ENCODE measurements at places on chromosomes 4 and X.

DNA sequence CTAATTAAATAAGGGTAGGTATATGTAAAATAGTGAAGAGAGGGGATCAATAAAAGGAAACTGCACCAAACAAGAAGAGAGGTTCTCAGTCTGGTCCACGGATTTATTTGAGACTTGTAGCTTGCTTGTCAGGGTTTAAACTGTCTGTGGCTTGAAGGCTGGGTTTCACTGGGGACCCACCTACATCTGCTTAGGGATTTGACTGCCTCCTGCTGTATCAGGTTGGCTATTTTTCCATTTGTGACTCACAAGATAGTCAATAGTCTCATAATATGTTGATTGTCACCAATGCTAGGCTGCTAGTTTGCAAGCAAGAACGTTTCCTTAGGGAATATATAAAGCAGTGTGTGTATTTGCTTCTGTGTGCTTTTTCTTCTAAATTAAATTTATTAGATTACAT is 1950.7 kb upstream of the IGFBP7 start:
- DNase-seq: no peak

- DNase-seq: peak; percentile 15
Observed at GRCh38 chrX:130330706-130331105, 9.0 kb upstream of the SLC25A14 start.

- no peak for DNase-seq
Observed at GRCh38 chrX:49089553-49089952, 9.9 kb upstream of the WDR45 start.

DNA sequence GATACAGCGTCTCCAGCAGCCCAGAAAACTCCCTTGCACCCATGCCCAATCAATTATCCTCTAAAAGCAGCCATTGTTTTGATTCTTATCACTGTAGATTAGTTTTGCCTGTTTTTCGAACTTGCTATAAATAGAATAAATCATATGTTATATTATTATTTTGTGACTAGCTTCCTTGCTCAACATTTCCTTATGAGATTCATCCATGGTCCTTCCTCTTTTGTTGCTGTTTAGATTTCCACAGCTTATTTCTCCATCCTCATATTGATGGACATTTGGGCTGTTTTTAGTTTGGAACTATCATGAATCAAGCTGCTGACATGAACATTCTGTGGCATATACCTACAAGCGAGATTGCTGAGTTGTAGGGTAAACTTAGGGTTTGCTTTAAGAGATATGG is 595.3 kb downstream of the BCOR start:
- no peak for DNase-seq

DNA sequence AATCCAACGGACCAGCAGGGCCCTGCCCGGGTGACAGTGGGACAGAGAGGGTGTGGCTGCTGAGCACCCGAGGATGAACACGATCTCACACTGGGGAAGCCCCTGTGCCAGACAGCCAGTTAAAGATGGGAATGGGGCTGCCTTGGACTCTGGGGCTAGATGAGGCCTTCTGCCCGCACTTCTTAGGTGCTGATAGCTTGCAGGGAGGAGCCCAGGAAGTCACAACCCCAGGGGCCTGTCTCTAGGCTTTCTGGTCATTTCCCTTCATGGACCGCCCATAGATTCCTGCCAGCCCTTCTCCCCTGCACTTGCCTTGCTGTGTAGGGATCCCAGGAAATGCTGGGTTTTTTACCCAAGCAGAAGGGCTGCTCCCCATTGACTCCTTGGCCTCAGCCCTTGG is 6.2 kb downstream of the ZNF275 start:
- no peak for DNase-seq

DNA sequence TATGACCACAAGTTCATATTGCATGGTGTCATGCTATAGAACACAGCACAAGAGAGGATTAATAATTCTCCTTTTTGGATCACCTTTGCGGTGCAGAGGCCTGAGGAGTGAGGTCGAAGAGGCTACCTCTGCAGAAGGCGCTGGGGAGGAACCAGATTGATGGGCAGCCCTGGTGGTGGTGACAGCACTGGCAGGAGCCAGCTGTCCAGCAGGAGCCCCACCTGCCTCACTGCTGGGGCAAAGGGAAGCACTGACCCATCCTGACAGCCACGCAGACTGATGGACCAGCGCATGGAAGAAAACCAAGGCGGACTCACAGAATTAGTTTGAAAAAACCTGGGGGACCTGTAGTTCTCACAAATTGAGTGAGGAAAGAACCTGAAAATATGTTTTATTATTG is 50.9 kb downstream of the COX18 start:
- no peak for DNase-seq

DNA sequence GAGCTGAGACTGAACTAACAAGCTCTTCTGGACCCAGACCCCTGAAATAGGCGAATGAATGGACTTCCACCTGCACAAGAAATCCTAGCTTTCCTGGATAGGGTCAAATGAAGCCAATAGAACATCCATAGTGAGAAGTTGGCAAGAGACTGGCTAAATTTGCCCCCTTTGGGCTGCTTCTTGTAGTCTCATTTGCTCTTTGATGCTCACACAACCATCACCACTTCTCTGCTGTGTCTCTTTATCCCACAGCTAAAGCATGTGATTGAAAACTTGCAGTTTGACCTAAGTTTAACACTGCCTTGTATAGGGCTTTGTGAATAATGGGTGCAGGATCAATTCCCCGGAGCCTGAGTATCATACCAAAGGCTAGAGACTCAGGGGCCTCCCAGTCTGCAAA is 38.2 kb downstream of the NLGN3 start:
- no peak for DNase-seq

GRCh38 chr4:151921386-151921785 is 160.6 kb upstream of the GATB start:
- DNase-seq: no peak

DNA sequence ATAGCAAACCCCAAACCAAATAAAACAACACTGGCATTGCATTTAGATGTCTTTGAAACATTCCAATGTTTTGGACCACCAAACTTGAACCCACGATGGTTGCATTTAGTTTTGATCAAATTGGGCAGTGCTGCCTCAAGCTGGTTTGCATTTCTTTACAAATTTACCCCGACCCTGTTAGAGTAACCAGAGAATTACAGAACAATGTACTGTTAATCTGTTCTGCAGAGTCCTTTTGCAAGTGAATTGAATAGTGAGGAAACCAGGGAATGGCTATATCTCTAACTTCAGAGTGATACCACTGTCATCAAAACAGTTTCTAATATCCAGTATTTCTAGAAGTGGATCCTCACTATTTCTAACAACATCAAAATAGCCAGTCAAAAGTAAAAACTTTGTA is 49.5 kb upstream of the GYPA start:
- no peak for DNase-seq

GRCh38 chr4:73869130-73870055 is at the start of gene CXCL1:
CXCL1 (plus strand) TSS chr4:73869393; CDS start chr4:73869471, 78 bp downstream.
- DNase-seq: peak; percentile 28

DNA sequence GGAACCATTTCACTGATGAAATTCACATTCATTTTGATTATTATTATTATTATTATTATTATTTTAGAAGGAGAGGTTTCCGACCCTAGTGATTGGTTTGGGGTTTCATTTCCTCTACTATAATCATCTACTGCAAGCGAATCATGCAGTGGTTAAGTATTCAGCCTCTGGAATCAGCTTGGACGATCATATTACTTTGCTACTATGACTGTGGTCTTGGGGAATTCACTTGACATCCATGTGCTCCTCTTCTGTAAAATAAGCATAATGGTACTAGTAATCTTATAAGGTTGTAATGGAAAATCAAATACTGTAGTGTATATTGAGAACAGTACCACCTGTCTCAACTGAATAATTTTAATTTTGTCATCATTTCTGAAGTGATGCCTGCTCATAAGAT is 132.1 kb upstream of the SLC4A4 start:
- DNase-seq: no peak

DNA sequence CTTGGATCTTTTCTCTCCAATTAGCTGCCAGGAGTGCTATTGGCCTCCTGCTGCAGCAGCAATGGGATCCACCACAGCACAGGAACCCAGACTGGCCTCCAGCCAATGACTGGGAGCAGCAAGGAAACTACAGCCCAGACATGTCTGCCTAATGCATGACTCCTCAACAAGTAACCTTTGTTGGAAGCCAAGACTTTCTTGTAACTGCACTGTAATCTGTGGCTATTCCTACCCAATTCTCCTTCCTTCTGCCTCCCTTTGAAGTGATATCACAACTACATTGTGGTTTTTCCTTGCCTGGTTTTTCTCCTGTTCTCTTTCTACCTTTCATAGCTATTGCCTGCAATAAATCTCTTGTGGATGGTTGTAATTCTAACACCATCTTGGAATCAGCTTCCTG is 39.8 kb downstream of the SNCA start:
- DNase-seq: no peak

DNA sequence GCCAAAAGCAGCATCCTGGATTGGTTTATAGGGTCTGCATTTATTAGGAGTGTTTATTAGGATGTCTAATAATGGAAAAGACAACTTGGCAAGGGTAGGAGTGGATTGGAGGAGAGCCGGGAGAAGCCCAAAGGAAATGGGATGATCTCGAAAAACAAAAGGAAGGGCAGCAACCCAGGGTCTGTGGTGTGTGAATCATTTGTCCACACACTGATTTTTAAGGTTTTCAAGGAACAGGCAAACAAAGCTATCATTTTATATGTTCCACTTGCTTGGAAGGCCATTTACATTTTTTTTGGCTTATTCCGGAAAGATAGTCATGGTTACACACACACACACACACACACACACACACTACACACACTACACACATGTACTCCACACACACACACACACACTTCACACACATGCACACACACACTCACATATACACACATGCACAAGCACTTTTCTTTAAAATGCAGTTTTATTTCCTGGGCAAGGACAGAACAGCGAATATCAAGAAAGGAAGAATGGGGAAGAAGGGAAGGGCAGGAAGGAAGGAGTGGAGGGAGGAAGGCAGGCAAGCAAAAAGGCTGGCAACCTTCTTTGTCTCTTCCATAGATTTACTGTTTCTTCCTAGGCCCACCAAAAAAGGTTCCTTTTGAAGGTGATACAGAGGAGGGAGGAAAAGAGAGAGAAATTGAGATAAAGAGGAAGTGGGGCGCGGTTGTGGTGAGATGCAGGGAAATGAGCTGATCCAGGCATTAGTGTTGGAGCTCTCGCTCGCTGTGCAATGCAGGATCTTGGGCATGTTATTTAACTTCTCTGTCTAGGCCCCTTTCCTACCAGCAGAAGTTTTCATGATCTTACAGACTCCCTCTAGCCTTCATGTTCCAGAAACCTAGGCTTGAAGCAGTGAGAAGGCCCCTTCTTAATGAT is 88.6 kb upstream of the MAML3 start:
- no peak for DNase-seq

DNA sequence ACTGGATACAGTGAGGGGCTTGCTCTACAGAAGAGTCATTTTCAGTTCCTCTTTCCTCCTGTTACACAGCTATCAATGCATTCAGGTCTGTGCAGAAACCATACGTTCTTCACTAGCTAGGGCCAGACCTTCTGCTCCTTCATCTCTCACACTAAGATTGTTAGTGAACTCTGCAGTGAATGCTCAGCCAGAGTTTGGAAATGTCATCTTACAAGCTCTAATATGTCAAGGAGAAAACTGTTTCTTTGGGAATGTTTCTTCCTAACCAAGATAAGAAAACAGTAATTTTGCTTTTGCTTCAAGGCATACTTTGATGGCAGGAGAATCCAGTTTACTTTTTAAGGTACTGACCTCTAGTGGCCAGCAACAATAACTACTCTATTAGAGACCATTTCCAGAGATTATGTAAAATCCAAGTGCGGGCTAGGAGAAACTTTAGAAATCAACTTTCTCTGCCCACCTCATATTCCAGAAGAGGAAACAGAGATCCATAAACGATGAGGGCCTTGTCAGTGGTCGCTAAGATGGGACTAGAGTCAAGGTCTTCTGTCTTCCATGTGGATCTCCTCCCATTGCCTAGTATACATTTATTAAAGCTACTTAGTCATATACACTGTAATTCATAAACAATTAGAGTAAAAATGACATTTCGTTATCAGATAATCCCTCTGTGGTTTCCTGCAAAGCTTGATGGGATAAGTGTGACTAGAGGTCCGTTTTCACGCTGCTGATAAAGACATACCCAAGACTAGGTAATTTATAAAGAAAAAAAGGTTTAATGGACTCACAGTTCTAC is 12.1 kb upstream of the CC2D2A start:
- no peak for DNase-seq

Data from ovary (tissue), 10 donors.